ENCODE measurements at places on chromosomes 5 and 9.

DNA sequence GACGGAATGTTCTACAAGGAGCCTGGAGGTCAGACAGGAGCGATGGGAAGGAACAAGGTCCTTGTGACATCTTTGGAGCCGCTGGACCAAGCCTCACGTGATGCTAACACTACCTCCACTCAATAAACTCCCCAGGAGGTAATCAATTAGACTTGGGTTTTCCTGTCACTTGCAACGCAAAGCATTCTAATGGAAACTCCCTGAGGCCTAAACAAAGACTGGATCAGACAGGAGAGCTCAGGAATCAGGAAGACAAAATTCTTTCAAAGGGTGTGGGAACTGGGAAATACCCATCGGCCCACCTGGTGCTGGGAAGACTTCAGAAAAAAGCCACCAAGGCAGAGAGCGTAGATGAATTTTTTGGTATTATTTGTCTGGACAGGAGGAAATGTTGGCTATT lies 22.3 kb upstream of the UNC5A start:
- no peak for DNase-seq

- no peak for DNase-seq
These were observed 1.5 kb upstream of the IL17B start for GRCh38 chr5:149380466-149381121.

- DNase-seq, result no peak
These were observed 258.8 kb upstream of the CHD1 start for GRCh38 chr5:99187611-99188010.

DNA sequence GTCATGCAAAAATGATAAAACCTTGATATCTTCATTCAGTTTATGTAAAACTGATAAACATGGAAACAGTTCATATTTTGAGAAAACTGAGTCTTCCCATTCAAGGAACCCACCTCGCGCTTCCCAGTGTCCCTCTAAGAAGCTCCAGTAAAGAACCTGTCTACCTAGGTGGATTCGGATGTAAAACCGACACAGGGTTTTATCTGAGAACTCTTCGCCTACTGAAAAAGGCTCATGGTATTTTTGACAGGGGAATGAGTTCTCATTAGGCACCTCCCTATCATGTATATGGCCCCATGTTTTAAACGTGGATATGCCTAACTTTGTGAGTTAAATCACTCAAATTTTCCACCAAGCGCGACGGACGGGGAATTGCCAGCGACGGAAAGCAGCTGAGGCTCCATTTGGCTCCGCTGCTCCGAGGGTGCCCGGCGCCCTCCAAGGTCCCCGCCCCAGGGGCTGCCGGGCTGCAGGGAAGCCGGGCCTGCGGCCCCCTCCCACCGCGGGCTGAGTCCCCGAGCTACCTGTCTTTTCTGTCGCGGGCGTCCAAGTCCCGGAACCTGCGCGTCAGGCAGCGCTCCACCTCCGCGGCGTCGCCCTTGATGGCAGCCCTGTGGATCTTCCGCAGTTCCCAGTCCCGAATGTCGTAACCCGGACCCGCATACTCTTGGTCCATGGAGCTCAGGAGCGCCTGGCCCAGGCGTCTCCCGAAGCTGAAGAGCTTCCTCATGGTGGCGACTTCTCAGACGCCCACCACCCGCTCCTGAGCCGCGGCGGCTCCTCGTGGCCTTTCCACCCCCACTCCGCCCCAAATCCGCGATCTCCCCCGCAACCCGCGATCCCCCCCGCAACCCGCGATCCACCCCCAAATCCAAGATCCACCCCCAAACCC lies 594 bp downstream of the ANKRD18A start:
- no peak for DNase-seq

- DNase-seq, result no peak
These were observed 232.5 kb downstream of the GADD45G start for GRCh38 chr9:89837162-89837933.

GRCh38 chr5:12119657-12120056 lies 215.4 kb upstream of the CTNND2 start:
- no peak for DNase-seq

DNA sequence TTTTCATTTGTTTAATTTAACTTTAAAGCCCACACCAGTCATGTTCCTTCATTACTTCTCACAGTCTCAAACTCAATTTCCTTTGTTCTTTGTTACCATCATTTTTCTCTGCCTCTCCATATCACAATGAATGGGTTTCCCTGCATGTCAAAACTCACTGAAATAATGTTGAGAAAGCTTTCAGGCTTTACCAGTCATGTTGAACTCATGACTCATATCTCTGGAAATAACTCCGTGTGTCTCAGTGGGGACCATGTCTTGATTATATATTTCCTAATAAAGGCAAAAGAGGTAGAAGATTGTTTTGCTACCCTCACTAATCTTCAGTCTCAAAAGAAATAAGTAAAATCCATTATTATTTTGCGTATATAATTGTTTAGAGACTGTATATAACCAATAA lies 231.2 kb downstream of the CHSY3 start:
- DNase-seq, result no peak

DNA sequence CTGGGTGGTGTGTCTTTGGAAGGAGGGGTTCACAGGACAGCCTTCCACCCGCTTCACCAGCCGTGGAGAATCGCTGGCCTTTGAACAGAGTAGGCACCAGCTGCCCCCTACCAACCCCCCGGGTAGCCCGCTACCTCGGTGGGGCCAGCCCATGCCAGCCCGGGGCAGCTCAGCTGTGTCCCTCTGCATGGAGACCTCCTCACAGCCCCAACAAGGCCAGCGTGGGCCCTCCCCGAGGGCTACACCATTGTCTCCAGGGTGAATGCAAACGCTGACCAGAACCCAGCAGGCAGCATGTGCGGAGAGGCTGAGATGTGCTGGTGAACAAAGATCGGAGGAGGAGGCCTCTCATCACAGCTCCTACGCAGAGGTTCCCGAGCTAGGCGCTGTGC lies 51.9 kb downstream of the LMX1B start:
- DNase-seq, result no peak

DNA sequence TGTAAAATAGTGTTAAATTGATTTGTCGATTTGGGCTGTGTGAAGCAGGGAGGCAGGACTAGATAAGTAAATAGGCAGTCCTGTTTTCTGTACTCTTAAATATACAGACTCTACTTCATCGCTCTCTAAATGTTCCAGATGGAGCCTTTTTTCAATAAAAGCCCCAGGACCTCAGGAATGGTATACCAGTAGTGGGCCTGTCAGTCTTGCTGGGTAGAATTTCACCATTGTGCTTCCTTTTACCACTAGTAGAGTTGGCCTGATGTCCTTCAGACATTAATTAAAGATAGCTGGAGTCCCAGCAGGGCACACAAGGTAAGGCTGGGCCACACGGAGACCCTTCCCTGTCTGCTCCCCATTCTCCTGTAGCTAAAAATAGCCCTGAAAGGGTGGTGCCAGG lies 6.0 kb downstream of the SNX18 start:
- no peak for DNase-seq

GRCh38 chr5:78433972-78434371 lies 73.6 kb downstream of the SCAMP1 start:
- no peak for DNase-seq

- DNase-seq, result no peak
These were observed 76.8 kb downstream of the MRPL36 start for GRCh38 chr5:1722877-1723276.

- DNase-seq, result no peak
These were observed 9.3 kb upstream of the ACSL6 start for GRCh38 chr5:132020568-132021339.

DNA sequence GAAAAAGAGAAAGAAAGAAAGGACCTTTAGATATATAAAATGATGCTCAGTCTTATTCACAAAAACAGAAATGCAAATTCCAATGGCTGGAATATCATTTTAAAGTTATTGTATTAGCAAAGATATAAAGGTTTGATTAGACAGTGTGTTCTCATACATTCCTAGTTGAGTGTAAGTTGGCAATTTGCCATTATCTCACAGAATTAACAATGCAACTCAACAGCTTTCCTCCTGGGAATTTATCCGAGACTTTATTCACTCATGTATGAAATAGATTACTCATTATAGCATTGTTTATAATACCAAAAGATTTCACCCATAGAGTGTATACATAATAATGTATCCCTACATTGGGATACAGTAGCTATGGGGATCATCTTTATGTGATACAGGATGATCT lies 27.1 kb upstream of the MLLT3 start:
- DNase-seq, result no peak

- no peak for DNase-seq
These were observed 57.9 kb downstream of the DIAPH1 start for GRCh38 chr5:141560725-141561483.

DNA sequence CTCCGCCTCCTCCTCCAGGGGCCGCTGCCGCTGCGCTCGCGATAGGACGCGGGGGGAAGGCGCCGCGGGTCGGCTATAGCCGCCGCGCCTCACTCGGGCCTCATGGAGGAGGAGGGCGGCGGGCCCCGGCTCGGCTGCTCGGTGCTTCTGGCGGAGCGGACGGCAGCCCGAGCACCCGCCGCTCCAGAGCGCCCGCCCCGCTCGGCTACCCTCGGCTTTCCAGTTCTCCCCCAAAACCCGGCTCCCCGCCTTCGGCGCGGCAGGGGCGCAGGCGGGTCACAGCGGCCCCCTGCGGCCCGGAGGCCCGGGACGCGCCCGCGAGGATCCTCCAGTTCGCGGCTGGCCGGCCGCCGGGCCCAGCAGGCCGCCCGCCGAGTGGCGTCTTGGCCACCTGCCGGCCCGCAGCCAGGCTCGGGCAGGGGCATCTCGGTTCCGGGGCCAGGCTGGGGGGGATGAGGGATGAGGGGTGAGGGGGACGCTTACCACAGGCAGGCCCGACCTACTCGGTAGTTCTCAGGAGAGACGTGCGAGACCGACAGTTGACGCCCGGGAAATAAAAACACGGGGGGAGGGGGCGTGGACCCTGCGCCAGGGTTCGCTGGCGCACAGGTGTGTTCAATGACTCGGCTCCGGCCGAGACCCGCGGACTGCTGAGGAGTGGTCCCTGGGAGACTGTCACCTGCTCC lies at the start of gene PAIP1:
Gene PAIP1, minus strand, starts transcription at position 221 of the 686 bp plus-strand sequence. CDS start 231 bp downstream, outside the sequence.
- DNase-seq, result peak; percentile 71

DNA sequence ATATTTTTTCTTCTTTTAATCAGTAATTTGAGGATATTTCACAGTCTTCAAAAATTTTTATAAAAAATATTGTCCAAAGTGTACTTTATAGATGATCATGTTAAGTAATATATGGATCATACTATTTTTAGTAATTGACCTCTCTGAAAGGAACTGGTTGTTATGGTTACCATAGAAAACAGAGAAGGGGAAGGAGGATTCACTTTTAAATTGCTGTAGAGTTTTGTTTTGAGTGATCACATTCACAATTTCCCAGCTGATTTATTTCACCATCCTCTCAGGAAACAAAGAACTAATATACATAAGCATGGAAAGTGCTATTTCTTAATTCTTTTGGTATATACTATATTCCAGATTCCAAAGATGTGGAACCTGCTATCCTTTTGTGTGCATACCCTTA lies 56.5 kb upstream of the NREP start:
- no peak for DNase-seq

DNA sequence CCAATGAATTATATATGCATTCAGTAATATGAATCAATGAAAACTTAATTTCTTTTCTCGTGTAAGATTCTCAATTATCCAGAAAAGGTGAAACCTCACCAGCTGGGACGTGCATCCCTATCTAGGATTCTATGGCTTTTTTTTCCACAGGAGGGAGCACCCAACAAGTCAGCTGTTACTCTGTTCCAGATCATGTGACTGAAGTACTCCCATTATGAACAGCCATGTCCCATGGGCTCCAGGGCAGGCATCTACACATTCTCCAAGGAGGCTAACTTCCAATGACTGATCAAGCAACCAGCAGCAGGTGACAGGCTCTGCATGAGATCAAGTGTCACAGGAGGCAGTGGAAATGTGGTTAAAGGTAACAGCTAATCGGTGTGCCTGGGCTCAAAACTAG lies 118.8 kb downstream of the ELAVL2 start:
- DNase-seq, result no peak

- no peak for DNase-seq
These were observed 119.5 kb downstream of the SYK start for GRCh38 chr9:90921104-90921503.

Data from GM18507 (cell line).